Mesothelial cell of epicardium (in vitro differentiated cells): ENCODE measurements at places on chromosomes 16 and 17. TPM values are rescaled to one million over a fixed set of nuclear protein-coding genes. Genes with fewer than 3 reads are reported as not detected.

CIBAR2 gene
- total RNA-seq = not detected in 3 replicates

TBC1D16 gene
- 69.8 to 76.0 TPM (median 73.2 TPM) in 3 replicates for total RNA-seq

ADGRG1 gene
- total RNA-seq = 65.8 to 67.1 TPM (median 66.9 TPM) in 3 replicates

RAB37 gene
- 0.16 to 0.38 TPM (median 0.24 TPM) in 3 replicates for total RNA-seq

POLG2 gene
- total RNA-seq = 30.9 to 32.2 TPM (median 31.7 TPM) in 3 replicates
